Myocyte (in vitro differentiated cells): ENCODE measurements at places on chromosomes 3 and 15.
A peak's percentile ranks its signal among the peaks of the same experiment; 100 is the strongest.

DNA sequence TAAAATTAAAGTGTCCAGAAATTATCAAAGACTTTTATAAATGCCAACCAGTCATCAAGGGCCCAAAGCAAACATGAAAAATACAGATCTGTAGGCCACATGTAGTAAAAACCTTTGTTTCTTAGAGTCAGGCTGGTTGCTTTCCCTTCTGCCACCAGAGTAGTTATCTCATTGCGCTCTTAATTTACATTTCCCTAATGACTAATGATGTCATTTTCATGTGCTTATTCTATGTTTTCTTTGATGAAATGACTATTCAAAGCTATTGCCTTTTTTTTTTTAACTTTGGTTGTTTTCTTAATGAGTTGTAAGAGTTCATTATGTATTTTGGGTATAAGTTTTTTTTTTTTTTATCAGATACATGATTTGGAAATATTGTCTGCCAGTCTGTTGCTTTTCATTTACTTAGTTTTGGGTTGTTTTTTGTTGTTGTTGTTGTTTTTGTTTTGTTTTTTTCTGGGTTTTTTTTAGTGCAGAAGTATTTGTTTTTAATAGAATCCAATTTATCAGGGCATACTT lies 140.6 kb downstream of the HCN4 start:
- DNase-seq = no peak

DNA sequence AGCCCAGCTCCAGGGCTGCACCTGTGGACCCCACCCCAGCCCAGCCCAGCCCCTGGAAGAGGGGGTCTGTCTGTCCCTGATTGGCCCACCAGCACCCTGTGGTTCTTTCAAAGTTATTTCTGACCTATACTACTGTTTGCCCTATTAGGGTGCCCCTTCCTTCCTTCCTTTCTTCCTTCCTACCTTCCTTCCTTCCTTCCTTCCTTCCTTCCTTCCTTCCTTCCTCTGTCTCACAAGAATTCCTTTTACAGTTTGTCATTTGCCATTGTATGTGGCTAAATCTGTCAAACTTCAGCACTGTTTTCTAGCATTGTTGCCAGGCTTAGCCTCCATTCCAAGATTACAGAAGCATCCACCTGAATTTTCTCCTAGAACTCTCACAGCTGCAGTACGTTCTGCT lies 66.9 kb downstream of the KLF15 start:
- no peak for DNase-seq

DNA sequence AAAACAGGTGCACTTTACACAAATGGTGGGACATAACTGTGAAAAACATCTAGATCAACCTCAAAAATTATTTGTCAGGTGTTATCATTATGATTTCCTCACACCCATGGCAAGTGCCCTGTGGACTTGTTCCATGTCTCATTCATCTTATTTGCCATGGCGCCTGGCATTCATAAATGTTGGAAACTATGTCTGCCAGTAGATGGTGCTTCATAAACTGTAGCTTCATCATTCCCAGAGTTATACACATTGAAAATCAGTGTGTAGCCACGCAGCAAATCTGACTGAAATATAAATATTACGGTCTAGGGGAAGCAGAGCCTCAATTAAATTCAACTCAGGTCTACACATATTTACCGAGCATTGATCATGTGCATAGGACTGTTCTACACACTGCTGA lies 90.7 kb downstream of the IMPG2 start:
- peak; percentile 9 for DNase-seq

GRCh38 chr15:32729700-32730395 lies 12.0 kb downstream of the GREM1 start:
- DNase-seq = no peak

GRCh38 chr3:22933051-22933840 lies 269.9 kb upstream of the UBE2E2 start:
- DNase-seq = no peak

DNA sequence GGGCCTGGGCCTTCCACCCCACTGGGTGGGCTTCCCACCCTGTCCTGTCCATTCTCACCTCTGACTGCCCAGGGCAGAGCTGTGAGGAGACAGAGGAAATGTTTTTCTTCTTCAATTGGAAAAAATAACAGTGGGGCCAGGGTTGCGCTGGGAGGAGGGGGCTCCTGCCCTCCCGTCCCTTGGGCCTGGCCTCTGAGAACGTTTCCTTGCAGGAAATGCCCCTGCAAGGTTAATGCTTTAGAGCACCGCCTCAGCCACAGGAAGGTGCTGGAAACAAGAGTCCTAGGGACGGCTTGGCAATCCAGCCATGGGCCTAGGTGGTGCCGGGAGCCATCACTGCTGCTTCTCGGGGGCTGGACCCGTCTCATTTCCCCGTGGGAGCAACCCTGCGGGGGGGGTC lies 3.8 kb upstream of the PLXND1 start:
- DNase-seq = no peak

GRCh38 chr3:152459118-152459515 lies 190.4 kb downstream of the MBNL1 start:
- DNase-seq = no peak

DNA sequence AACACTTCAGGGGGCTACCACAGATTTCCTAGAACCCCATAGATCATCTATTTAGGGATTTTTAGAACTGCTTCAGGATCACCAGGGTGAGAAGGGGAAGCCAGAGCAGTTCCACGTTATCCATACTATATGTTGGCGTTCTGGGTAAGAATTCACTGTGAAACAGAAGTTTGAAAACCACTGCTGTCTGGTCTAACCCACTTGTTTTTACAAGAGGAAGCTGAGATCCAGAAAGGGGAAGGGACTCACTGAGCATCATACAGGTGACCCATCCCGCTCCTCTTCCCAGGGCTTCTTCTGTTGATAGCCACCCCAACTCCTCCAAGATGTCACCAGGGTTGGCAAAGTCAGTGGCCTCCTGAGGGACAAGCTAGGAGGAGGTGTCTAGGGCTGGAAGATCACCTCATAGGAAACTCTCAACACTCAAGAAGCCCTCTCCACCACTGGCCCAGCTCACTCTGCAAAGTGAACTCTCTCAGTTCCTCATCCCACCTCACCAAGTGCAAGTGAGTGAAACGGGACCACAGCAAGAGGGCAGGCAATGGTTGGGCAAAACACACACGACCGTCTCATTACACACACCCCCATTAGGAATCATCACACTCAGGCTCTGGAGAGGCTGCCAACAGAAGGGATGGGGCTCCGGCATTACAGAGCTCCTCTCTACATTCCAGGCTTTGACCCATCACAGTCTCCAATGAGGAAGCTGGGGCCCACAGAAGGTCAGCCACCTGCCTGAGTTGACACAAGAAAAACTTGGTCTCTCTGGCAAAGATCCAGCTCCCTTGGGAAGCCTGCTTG lies 1.8 kb downstream of the DAPK2 start:
- DNase-seq = no peak

GRCh38 chr3:16404349-16404895 lies 109.1 kb downstream of the RFTN1 start:
- no peak for DNase-seq

- DNase-seq = peak; percentile 68
These were observed 235.7 kb downstream of the SATB1 start for GRCh38 chr3:18189282-18190050.

GRCh38 chr3:145015253-145015652 lies 1043.6 kb downstream of the DIPK2A start:
- peak; percentile 27 for DNase-seq

DNA sequence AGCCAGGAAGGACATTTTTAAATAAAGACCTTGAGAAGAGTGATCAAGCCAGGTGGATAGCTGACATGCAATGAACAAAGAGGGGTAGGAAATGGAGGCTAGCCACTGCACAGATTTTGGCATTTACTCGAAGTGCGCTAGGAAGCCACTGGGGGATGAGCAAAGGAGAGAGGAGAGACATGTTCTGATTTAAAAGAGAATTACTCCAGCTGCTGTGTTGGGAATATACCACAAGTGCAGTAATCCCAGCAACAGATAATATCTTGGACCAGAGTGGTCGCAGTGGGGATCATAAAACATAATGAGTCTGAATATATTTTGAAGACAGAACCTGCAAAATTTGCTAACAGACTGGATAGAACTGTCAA lies 19.9 kb downstream of the KPNA4 start:
- peak; percentile 45 for DNase-seq

GRCh38 chr15:31503256-31503655 lies 176.6 kb downstream of the KLF13 start:
- no peak for DNase-seq

GRCh38 chr3:144859161-144859560 lies 887.5 kb downstream of the DIPK2A start:
- no peak for DNase-seq

DNA sequence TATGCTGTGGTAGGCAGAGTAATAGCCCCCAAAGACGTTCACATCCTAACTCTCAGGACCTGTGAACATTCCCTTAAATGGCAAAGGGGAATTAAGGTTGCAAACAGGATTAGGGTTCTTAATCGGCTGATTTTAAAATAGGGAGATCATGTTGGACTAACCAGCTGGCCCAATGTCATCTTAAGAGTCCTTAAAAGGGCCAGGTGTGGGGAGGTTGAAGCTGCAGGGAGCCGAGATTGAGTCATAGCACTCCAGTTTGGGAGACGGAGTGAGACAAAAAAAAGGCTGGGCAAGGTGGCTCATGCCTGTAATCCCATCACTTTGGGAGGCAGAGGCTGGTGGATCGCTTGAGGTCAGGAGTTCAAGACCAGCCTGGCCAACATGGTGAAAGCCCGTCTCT lies 1.6 kb upstream of the FLNB start:
- no peak for DNase-seq

GRCh38 chr15:99347574-99347973 lies 96.3 kb downstream of the LRRC28 start:
- no peak for DNase-seq

DNA sequence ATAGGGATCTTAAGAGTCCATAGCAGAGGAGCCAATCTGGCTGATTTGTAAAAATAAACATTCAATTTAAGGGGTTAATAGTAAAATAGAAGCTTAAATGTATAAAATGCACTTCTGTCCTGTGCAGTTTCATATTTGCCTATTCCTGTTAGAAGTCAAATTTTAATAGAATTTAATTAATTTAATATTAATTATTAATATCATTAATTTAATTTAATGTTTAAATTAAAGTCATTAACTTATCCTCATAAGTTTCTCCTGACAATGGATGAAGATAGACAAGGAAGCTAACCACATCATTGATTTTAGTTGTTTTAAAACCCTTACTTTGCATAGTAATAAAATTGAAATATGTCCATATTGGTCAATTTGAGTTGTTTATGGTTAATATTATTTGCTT lies 1096.2 kb upstream of the EPHA6 start:
- DNase-seq = no peak

- DNase-seq = peak; percentile 78
These were observed 136.7 kb upstream of the TLE3 start for GRCh38 chr15:70234256-70234905.

DNA sequence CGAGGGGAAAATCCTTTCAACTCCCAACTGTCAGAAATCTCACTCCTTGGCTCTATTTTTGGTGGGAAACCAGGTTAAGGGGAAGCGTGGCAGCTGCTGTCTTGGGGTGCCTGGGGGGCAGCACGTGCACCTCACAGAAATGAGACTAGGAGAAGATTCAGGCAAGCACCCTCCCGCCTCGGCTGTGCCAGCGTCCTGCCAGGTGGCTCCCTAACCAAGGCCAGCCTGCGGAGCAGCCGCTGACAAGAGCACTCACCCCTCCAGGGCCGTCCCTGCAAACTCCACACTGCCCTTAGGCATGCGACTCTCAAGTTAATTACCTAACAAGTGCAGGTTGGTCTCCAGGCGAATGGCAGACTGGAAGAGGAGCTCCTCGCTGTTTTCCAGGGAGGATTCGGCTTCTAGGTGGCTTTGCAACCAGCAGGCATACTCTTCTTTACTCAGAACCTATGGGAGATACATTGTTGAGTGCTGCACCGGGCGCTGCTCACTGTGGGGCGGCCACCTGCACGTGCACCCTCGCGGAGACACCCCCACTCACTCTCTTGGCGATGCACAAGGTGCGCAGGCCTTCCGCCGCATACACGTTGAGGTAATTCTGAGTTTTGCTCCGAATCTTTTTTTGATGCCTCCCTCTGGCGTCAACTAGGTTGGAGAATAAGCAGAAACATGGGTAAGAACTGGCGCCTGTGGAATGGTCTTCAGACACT lies 155.3 kb downstream of the ATP10A start:
- DNase-seq = no peak

DNA sequence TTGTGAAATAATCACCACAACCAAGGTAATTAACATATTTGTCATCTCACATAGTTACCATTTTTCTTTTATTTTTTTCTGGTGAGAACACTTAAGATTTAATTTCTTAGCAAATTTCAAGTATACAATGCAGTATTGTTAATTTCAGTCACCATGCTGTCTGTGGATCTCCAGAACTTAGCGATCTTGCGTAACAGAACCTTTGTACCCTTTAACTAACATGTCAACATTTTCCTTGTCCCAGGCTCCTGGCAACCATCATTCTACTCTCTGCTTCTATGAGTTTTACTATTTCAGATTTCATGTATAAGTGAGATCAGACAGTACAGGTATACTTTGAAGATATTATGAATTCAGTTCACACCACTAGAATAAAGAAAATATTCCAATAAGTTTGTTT lies 154.4 kb downstream of the KCNAB1 start:
- no peak for DNase-seq

GRCh38 chr3:171811295-171811912 lies 1.1 kb upstream of the PLD1 start:
- peak; percentile 64 for DNase-seq

GRCh38 chr3:138600100-138600745 lies 6.2 kb upstream of the CEP70 start:
- peak; percentile 32 for DNase-seq

- no peak for DNase-seq
These were observed 6.0 kb downstream of the SLC24A5 start for GRCh38 chr15:48126667-48127355.

DNA sequence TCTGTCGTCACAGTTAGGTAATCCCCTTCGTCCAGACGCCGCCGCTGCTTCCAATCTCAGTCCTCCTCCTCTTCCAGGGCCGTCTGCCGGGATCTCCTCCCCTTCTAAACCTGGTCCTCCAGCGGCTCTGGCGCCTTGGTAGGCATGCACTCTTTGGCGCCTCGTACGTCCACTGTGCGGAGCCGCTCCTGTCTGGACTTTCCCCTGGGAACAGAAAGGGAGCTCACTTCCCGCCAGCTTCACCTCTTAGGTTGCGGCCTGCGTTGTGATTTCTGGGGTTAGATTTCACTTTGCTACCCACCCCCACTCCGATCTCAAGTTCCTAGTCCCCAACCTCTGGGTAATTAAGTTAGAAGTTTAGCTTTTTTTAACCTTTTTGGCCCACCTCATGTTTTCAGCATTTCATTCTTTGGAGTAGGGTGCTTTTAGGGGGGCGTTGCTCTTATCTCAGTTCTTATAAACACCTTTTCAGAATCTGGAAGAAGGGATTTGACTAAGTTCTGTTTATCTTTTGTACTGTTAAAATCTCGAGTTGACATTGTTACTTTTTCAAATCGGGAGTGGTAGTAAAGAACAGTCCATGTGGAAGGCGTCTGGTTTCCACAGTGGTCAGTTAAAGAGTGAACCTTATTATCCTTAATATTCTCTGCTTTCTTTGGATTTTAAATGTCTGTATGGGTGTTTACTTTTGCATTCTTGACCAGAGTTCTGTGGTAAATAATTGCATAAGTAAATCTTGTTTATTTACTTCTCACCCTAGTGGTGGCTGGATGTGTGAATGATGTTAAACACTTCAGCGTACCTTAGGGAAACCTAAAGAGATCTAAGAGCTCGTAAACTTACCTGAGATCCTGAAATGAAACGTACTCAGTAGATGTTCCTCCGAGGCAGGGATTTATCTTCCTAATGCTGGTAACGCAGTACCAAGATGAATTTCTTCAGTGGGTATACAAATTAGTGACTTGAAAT lies 611 bp downstream of the CTDSPL2 start:
- peak; percentile 65 for DNase-seq
